ENCODE measurements at places on chromosomes 12 and 14. TPM values are rescaled to one million over a fixed set of nuclear protein-coding genes. Genes with fewer than 3 reads are reported as not detected.

DNA sequence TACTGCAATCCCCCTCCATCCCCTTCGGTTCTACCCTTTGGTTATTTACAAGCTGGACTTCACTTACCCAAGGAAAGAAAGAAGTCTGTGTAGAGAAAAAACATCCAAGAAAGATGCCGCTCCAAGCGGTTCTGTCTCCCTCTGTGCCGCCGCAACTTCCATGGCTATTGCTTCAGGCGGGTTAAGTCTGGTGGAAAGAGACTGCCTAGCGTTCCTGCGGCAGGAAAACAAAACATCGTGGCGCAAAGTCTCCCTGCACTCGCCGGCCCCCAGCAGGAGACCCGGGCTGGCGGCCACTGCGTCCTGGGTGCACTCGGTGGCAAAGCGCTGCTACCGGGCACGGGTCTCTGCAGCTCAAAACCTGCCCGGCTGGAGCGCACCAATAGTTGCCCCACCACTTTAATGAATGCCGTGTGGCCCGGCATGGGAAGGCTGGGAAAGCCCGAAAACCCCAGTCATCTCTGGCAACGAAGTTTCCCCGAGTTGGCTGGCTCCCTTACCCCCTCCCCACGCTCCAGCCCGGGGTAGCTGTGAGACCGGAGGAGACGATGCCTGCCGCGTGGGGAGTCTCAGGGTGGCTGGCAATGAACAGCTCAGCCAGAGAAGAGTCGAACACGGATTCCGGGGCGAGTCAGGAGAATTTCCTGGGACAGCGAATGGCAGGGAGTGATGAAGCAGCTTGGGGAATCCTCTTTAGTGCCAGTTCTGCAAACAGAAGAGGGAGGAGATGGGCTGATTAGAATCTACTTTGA is 3.5 kb upstream of the KCNK10 start:
- no peak for DNase-seq

DNA sequence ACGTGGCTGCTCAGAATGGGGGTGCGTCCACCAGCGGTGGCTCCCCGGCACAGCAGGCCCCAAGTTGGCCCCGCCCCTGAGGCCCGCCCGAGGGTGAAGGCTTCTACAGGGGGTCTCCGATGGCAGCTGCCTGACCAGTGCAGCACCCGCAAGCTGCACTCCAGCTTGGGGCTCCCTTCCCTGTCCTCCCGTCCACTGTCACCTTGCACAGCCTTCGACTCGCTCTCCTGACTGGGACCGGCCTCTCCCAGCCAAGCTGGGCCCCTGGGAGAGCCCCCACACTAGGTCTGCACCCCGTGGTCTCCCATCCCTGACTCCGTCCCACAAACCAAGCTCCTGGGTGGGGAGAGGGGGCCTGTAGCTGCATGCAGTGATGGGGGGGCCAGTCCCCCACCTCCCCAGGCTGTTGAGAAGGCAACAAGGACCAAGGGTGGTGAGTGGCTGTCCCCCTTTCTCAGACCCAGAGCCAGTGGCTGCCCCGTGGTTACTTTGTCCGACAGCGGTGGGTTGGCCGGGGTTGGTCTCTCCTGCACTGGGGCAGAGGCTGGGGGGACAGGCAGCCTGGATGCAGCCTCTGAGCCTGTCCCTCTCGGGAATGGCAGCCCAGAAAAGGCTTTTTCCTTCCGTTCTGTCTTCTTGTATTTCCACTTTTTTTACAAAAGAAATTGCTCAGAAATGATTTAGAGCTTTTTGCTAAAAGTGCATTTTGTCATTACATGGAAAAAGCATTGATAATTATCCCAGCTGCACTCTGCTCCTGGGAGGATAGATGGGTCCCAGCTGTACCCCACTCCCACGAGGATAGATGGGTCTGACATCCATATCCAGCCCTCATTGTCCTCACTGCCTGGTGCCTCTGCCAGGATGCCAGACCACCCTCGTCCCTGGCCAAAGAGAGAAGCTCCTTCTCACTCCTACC is 217.0 kb downstream of the KIF26A start:
- DNase-seq, result no peak

The SLC5A8 gene
- not detected for total RNA-seq

- no peak for DNase-seq
These were observed 27.0 kb upstream of the AKAP5 start for GRCh38 chr14:64438181-64438841.

Data from heart left ventricle (tissue), 16 donors.